ENCODE measurements at places on chromosomes 4 and X.
A peak's percentile ranks its signal among the peaks of the same experiment; 100 is the strongest.

DNA sequence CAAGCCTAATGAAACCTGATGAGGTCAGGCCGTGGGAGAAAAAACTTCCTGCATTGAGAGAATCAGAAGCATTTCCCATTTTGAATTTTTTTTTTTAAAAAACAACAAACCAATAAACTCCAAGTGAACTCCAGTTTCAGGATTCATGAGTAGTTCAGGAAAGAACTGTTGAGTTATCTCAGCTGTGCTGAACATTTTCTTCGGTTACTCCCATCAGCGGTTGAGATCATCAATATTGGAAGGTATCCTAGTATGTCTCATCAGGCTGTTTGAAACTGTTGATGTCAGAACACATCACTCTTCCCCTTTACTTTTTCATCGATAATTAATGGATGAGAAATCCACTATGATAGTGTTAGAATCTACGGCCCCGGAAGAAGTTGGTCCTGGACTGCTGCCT is 82.4 kb upstream of the ADGRG2 start:
- no peak for DNase-seq

DNA sequence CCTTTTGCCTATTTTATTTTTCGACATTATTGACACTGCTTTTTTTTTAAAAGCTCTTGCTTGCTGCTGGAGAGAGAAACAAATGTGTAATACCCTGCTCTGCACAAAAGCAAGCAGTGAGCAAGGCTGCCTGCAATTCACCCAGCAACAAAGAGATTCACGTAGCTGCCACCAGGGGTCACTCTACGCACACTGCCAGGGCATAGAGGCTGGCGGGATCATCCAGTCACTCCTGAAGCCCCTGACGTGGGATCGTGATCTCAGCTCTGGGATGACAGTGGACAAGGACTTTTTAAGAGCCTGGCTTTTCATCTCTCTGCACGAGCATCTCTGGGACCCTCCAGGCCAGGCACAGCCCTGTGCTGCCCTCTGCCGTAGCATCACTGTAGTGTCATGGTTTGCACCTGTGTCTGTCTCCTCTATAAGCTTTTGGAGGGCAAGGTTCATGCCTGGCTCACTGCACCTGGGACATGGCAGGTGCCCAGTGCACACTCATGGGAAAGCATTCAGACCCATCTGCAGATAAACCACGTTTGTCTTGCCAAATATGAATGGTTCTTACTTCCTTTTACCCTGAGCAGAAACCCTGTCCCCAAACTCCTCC is 19.8 kb downstream of the C4orf50 start:
- DNase-seq = peak; percentile 4

- DNase-seq = peak; percentile 43
Measured at GRCh38 chrX:65587616-65588526, 53.3 kb upstream of the LAS1L start.

- DNase-seq = no peak
Measured at GRCh38 chrX:17655211-17656034, 81.9 kb upstream of the SCML1 start.

GRCh38 chr4:171847751-171848150 is 34.5 kb downstream of the GALNTL6 start:
- no peak for DNase-seq

- no peak for DNase-seq
Measured at GRCh38 chr4:48490680-48491513, 845 bp downstream of the ZAR1 start.

DNA sequence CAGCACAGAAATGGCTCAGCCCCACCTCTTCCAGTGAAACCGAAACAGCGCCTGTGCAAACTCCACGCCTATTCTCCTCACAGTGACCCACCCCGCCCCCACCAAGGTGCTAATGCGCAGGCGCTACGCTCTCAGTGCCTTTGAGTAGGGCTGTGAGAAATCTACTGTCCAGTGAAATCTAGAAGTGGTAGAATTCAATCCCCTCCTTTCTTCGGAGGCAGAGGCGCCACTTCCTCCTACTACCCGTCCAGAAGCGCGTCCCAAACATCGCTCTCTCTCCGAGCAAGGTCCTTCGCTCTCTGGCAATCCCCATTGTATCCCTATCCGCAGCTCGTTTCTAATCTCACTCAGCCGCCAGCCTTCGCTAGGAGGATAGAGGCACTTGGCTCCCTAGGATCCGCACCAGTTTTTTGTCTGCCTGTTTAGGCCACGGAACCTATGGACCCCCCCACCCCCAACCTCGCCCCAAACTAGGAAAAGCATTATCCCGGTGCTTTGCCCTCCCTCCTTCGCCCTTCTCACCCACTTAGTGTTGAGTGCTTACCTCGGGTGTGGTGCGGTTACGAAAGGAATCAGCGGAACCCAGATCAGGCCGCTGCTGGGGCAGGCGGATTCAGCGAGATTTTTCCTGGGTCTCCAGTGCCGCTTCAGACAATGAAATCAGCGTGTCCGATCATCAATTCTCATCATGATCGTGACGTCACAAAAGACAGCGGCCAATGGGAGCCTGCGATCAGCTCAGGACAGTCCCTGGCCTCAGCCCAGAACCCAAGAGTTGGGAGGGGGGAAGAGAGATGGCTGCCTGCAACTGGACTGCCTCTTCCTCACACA is at the start of gene HDX:
Gene HDX (minus strand): TSS at position 656 of the 831 bp plus-strand sequence. CDS start 27,056 bp downstream, outside the sequence.
- DNase-seq = peak; percentile 68

- DNase-seq = no peak
Measured at GRCh38 chrX:123282241-123282640, 98.2 kb downstream of the GRIA3 start.

DNA sequence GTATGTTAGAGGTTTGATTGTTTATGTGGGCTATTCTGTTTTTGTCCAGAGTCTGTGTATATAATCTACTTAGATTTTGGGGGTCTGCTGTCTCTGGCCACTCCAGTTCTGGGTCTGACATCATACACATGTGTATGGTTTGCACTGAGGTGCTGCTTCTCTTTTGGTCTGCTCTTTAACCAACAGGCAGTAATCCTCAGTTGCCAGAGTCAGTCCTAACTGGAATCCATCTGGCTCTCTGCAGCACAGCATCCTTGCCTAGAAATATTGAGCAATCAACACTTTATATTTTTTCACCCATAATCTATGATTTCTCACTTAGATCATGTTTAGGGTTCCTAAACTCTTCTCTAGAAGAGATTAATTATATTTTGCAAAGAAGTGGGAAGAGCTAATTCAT is 98.3 kb upstream of the SFRP2 start:
- no peak for DNase-seq

DNA sequence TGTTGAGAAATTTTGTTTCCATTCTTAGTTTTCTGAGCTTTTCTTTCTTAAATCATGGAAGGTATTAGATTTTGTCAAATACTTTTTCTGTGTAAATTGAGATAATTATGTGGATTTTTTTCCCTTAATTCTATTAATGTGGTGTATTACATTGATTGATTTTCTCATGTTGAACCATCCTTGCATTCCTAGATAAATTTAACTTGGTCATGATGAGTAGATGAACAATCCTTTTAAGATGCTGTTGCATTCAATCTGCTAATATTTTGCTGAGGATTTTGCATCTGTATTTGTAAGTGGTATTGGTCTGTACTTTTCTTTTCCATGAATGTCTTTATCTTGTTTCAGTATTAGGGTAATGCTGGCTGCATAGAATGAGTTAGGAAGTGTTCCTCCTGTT is 20.3 kb upstream of the CTBP1 start:
- no peak for DNase-seq

DNA sequence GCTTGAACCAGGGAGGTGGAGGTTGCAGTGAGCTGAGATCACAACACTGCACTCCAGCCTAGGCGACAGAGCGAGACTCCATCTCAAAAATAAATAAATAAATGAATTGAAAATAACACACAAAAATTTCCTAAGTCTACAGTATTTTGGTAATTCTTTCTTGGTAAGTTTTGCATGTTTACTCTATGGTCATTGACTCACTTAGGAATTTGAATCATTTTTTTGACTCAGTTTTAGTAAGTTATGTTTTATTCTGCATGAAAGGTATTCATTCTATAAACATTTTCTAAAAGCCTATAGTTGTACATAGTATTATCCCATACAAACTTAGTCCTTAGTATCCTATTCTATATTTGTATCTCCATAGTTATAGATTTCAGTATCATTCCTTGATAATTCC is 772.9 kb upstream of the SLIT2 start:
- no peak for DNase-seq

GRCh38 chr4:92060333-92060732 is 243.4 kb upstream of the GRID2 start:
- DNase-seq = no peak

DNA sequence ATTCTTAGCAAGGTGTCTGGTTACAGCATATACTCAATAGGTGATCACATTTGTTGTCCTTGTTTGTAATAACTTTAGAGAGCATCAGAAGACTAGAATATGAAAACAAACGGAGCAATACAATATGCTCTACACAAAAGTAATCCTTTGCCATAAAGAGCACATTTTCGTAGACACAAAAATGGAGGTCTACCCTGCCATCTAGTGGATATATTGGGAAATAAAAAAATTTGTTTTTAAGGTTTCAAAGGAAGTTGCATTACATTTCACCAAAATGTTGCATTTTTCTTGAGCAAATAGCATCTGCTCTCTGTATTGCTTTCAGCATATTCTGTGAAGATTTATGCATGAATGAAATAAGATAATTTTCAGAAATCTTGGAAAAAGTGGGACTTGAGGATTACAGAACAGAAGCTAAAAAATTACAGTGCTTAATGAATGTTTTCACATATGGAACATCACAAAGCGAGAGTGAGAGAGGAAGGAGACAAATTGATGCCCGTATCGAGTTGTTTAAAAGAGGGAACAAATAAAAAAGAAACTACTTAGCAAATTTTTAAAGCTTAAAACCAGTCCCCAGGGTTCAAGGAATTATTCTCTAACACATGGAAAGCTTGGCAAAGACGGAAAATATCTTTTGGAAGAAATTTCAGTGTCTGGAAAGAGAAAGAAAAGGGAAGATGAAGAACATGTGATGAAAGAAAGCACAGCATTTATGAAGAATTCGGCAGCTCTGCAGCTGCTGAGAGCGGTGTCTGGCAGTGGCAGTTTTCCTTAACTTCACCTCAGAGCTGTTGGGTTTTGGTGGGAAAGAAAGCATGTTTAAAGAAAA is 390.1 kb downstream of the ANKRD50 start:
- peak; percentile 2 for DNase-seq

- no peak for DNase-seq
Measured at GRCh38 chr4:6278801-6279197, 9.1 kb downstream of the WFS1 start.

- no peak for DNase-seq
Measured at GRCh38 chr4:44700427-44700826, 22.2 kb downstream of the GUF1 start.

DNA sequence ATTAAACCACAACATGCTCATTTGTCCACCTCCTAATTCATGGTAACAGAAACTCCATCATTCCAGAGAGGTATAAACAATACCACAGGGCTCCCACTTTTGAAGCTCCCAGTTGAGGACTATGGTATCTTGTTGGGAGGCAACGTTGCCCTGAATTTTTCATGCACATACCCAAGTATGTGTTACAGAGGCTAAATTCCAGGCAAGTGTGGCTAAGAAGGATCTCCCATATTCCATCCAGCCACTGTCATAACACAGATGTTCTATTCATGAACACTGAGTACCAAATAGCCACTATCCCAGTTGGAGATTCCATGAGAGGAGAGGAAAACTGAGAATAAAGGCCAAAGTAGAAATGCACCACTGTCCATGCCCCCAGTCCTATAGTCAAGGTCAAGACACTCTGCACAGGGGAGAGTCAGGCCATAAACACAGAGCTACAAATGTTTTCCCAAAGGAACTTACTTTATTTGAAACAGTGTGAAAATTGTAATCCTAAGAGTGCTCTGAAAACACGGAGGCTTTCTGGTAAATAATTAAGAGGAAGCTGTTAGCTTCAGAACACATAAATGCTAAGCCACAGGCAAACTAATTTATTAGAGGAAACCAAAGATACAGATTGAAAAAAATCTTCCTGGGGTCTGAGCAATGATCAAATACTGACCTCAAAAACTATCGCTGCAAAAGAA is 42.4 kb upstream of the TMPRSS11B start:
- no peak for DNase-seq

DNA sequence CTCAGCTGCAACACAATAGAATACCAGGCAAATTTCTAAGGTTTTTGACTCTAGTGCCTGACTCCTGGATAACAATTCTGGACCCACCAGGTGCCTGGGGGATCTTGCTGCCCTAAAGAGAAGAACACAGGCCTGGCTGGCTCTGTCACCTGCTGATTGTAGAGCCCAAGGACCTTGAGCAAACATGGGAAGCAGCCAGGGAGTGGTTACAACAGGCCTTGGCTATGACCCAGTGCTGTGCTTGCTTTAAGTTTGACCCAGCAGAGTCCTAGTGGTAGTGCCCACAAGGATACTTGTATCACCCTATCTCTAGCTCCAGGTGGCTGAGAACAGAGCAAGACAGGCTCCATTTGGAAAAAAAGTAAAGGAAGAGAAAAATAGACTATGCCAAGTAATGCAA is 176.8 kb upstream of the DCAF12L2 start:
- no peak for DNase-seq

- DNase-seq = no peak
Measured at GRCh38 chr4:77629885-77630284, 24.3 kb downstream of the CXCL13 start.

GRCh38 chr4:79851625-79852304 is 221.3 kb downstream of the ANTXR2 start:
- DNase-seq = no peak

GRCh38 chr4:153294631-153295030 is 49.9 kb upstream of the MND1 start:
- no peak for DNase-seq

GRCh38 chr4:75054078-75054477 is 121.2 kb downstream of the PARM1 start:
- no peak for DNase-seq

GRCh38 chr4:33064238-33064637 is 2344.1 kb downstream of the PCDH7 start:
- no peak for DNase-seq

- no peak for DNase-seq
Measured at GRCh38 chrX:103730796-103731493, 20.2 kb downstream of the TMEM31 start.

DNA sequence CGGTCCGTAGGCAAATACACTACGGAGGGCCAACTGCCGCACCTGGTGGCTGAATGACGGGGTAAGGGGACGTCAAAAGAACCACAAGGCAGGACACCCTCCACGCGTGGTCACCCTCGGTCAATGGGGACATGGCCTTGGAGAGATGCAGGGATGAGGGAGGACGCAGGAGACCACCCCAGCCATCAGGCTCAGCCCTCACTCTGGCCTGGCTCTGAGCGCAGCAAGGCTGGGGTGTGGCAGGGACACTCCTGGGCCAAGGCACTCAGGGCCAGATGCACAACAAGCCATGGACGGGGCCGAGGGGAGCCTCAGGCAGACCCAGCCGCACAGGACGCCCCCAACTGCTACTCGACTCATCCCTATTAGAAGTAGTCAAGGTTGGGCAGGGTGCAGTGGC is 36.5 kb downstream of the GAK start:
- no peak for DNase-seq

- DNase-seq = no peak
Measured at GRCh38 chr4:31058656-31059055, 338.5 kb downstream of the PCDH7 start.

GRCh38 chr4:165085946-165086345 is 26.7 kb downstream of the TMEM192 start:
- no peak for DNase-seq

- no peak for DNase-seq
Measured at GRCh38 chrX:150880808-150881165, 17.7 kb downstream of the CD99L2 start.

Data from DMS 273 treated with DMSO at 0.1 percent for 48 hours (cell line).